ENCODE measurements at places on chromosomes 7 and 10.

GRCh38 chr10:7826971-7827370 is 8.7 kb downstream of the TAF3 start:
- peak; percentile 22 for DNase-seq

DNA sequence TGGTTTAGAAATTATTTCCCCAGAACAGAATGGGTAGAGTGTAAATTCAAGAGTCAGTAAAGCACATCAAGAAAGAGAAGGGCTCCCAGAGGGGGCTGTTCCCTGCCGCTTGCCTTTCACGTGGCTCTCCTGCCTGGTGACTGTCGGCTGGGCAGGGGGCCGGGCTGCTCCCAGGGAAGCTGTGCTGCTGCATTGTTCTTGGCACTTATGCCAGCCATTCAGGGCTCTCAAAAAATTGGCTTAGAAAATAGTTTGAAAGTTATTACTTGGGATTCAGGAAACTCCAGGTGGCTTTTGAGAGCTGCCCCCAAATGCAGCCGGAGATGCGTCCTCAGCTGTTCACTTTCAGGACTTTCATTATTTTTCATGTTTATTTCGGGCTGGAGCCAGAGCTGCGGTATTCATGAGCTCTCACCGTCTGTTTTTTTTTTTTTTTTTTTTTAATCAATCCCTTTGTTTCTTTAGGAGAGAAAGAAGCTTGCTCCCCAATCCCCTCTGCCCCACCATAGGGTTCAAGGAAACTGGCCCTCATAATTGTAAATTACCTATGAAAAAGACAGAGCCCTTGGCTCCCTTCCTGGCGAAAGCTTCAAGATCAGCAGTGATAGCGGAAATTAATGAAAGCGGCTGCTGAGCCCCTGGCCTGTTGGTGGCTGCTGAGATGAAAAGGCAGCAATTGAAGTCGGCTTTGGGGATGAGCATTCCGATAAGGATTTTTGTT is 94.1 kb downstream of the SORCS3 start:
- DNase-seq: peak; percentile 71

- DNase-seq: peak; percentile 82
These were observed at the start of gene CALCR for GRCh38 chr7:93574646-93575554. Gene CALCR (minus strand): TSS chr7:93574724. CDS start chr7:93486981, 87,743 bp downstream.

DNA sequence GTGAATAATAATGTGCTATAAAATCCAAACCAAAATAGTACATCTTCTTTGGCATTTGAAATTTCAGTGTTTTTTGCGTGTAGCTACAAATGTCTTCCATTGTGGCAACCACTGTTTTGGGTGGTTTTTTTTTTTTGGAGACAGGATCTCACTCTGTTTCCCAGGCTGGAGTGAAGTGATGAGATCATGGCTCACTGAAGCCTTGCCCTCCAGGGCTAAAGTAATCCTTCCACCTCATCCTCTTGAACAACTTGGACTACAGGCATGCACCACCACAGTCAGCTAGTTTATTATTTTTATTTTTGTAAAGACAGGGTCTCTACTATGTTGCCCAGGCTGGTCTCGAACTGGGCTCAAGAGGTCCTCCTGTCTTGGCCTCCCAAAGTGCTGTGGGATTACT is 455.1 kb downstream of the AUTS2 start:
- DNase-seq: no peak

DNA sequence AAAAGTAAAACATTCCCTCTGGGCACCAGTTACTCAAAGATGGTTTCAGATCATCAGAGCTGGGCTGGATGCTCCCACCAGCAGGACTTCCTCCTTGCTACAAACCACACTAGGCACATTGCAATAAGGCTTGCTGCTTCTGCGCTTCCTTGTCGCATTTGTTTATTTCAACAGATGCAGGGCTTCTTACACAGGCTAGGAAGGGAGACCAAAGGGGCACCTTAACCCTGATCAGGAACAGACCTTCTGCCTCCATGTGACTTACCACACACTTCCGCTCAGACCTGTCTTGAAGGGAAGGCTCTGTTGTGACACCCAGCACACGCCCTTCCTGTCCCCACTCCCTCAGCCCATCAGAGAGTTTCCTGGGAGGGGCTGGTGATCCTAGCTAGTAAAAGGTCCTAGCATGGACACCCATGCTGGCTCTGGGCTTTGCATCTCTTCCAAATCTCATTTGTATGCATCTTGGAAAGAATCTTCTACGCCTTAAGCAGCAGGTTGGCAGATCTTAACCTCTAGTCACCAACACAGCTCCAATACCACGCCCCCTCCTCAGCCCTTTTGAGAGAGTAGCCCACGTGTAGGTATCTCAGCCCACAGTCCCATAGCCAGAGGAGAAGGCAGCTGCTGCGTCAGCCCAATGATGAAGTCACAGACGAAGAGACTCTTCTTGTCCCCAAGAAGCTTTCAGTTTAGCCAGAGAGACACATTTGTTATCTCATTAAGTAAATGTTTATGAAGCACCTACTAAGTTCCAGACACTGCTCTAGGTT is 47.1 kb upstream of the SVIL start:
- DNase-seq: no peak

DNA sequence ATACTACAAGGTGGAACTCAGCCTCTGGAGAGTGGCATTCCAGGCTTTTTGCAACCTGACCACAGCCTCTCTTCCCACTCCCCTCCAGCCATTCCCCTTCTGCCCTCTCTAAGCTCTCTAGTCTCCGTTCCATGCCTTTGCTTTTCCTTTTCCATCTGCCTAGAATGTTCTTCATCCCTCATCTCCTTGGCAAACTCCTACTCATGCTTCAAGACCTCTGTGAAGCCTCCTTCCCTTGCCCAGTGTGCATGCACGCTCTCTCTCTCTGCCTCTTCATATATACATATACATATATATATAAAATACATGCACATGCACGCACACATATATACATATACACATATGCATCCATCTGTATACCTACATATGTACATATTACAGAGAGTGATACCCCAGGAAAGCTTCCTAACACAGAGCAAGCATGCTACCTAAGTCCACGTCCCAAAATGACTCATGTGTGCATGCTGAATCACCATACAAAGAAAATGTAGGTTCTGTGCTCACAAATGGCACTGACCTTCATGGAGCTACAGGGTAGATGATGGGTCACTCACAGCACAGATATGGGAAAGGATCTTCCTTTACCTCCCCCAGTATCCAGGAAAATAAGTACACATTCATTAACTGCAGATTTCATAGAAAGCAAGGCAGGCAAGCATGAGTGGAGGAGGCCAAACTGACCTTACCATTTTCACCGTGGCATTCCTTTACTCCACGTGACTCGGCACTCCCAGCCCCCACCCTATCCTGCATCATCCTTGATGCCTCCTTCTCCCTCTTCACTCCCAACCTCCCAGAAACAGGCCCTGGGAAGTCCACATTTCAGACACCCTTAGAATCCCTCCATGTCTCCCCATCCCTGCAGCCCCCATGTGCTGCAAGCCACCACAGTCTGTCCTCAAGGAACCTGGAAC is 238.4 kb upstream of the ZMIZ1 start:
- DNase-seq: no peak

GRCh38 chr7:117212969-117213877 is 109.6 kb downstream of the WNT2 start:
- peak; percentile 64 for DNase-seq

GRCh38 chr7:130349911-130350782 is 5.5 kb downstream of the CPA5 start:
- DNase-seq: no peak

- DNase-seq: no peak
These were observed 220.7 kb upstream of the GLI3 start for GRCh38 chr7:42457663-42458062.
